ENCODE measurements at places on chromosomes 5 and 9.
A peak's percentile ranks its signal among the peaks of the same experiment; 100 is the strongest.

- peak; percentile 28 for DNase-seq
These were observed 376.9 kb downstream of the DTWD2 start for GRCh38 chr5:118611332-118611945.

GRCh38 chr5:149370878-149371277, 8.2 kb downstream of the IL17B start:
- no peak for DNase-seq

DNA sequence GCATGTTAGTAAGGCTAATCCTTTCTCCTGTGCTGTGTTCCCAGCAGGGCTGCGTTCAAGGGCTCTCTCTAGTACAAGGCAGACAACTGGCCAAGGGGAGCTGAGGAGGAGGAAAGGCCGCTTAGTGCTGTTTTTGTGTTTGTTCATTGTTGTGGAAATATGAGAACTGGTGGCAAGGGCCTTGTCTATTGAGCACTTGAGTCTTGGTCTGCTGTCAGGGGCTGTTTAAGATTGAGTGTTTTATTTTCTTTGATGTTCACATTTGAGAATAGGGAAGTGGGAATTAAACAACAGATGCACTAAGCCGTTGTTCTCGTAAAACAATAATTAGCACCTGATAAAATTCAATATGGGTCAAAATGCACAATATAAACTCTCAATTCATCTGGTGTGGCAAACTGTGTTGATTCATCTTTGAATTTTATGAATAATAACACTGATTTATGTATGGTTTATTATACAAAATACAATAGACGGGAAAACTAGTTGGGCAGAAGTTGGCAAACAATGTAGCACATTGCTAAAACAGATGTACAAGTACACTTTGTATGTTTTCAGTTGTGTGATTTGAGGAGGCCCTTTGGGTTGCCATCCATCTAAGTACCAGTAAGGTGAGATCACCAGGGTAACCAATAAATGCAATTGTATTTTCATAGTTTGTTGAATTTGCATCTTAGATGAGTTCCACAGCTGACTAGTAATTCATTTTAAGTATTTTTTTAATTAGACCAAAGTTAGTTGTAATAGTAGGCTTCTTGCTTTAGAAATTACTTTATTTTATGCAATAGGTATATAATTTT, 97.6 kb upstream of the GRHPR start:
- no peak for DNase-seq

- no peak for DNase-seq
These were observed 13.2 kb upstream of the IL12B start for GRCh38 chr5:159343295-159344094.

- no peak for DNase-seq
These were observed 984 bp upstream of the DOK3 start for GRCh38 chr5:177510567-177511053.

DNA sequence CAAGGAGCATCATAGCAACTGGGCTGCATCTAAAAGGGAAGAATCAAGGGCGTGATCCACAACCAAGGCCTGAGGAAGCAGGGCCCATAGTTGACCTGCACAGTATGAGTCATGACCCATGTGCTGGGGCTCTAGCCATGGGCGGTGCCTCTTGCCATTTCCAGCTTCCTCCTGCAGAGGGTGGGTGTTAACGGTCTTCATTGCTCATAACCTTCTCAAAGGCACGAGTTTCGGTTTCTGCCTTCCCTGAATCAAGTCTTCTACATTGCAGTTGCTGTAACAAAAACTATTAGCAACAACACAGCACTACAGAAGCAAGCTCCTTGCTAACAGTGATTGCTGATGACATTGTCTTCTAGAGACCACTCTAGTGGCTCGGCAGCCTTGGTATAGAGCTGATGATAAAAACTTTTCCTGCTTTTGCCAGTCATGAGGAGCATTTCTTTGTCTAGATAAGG, 66.9 kb downstream of the CTSL start:
- DNase-seq: peak; percentile 7

- DNase-seq: no peak
These were observed 184.9 kb downstream of the PCSK1 start for GRCh38 chr5:96248131-96248530.

DNA sequence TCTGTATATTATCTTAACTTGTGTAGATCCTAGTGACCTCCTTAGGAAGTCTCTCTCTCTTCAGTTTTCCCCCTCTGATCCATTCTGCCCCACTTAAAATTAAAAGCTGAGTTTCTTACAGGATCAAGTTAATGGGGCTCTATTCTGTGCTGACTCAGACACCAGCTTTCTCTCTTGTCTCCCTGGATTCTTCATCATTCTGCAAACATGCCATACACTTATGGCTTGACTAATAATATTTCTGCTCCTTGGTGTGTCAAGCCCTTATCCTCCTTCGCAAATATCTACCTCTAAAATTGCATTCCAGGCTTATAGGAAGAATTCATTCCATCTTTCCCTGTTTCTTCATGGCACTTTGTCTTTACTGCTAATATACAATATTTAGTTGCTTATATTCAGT, 18.1 kb downstream of the LRRC70 start:
- no peak for DNase-seq

DNA sequence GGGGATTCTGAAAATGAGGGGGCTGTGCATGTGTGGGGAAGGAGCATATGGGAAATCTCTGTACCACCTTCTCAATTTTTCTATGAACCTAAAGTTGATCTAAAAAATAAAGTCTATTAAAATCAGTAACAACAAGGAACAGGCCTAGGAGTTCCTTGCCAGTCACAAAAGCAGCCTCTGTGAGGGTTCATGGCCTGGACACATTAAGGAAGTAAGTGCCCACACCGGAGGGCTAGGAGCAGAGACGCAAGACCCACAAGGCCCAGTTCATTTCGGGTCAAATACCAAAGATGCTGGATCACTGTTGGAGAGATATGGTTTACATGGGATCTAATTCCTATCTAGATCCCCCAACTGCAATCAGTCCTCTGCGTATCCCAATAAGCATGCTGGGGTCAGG, 88.4 kb downstream of the SEMA4D start:
- no peak for DNase-seq

DNA sequence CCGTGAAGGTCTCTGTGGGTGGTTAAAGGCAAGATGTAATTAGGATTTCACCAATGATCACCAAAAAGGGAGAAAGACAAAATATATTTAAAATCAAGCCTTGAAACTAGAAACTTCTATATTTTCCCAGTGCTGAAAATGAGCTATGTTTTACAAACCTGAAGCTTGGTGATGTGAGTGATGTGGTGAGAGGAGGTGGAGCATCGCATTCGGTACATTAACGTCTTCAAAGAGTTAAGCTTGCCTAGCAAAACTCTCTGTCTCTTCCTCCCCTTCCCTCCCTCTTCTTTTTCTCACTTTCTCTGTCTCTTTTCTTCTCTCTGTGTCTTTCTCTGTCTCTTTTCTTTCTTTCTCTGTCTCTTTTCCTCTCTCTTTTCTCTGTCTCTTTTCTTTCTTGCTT, 347.3 kb upstream of the IRX2 start:
- no peak for DNase-seq

GRCh38 chr9:114437401-114437893, 49.7 kb upstream of the AKNA start:
- no peak for DNase-seq

DNA sequence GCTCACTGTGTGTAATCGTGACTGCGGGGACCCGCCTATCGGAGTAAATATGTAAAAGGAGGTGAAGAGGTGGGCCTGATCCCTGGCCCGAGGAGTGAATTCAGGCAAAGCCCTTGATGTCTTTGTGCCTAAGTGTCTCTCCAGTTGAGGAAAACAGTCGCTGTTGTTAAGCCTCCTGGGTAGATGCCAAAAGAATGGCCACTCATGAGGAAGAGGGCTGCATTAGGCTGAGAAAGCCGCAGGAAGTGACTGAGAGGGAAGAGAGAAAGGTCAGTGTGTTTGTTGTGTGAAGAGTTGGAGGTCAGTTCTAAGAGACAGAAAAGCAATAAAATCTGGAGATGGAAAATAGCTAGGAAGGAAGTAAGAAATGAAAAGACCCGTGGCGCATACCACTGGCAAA, 35.8 kb upstream of the PIP5K1B start:
- no peak for DNase-seq

GRCh38 chr9:126380447-126380846, 53.8 kb downstream of the MVB12B start:
- DNase-seq: no peak

GRCh38 chr9:113524468-113524867, 60.9 kb downstream of the RGS3 start:
- DNase-seq: no peak

GRCh38 chr5:39218482-39219402, 621 bp downstream of the FYB1 start:
- DNase-seq: no peak

GRCh38 chr9:110520120-110520701, 59.3 kb downstream of the SVEP1 start:
- no peak for DNase-seq

DNA sequence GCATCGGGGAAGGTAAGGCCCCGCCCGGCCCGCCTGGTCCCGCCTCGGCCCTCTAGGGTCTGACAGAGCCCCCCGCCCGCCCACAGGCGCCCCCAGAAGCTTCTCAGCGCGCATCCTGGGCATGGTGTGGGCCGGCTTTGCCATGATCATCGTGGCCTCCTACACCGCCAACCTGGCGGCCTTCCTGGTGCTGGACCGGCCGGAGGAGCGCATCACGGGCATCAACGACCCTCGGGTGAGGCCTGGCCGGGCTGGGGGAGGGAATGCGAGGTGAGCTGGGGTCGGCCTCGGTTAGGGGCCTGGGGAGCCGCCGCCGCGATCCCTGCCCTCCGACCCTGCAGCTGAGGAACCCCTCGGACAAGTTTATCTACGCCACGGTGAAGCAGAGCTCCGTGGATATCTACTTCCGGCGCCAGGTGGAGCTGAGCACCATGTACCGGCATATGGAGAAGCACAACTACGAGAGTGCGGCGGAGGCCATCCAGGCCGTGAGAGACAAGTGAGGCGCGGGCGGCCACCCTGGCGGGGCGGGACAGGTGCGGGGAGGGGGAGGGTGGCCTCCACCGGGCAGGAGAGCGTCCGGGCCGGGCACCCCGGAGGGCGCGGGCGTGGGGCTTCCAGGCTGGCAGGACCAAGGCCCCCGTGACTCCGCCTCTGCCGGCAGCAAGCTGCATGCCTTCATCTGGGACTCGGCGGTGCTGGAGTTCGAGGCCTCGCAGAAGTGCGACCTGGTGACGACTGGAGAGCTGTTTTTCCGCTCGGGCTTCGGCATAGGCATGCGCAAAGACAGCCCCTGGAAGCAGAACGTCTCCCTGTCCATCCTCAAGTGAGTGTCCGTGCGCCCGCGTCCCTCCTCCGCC, 7.1 kb downstream of the LRRC26 start:
- DNase-seq: no peak

DNA sequence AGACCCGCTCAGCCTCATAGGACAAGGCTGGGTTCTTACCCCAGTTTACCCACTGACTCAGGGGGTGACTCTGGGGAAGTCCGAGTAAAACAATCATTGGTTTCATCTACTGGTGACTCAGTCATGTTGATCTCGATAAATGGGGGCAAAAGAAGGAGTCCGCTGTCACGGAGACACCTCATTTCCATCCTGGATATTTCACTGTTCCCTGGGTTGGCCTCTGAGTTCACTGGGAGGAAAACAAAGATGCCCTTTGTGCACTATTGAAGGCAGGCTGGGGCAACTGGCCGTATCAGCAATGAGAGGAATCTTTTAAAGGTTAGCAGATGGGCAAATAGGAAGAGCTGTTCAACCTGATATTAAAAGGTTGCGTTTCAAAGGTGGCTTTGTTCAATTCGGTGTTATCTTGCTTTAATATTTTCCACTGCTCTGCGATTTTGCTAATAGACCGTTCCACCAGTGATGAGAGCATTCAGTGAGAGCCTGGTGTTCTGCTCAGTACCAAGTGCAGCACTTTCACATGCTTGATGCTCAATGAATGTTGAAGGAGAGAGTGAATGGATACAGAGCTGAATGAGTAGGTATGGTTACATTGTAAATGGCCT, 110.2 kb upstream of the EGFLAM start:
- no peak for DNase-seq

DNA sequence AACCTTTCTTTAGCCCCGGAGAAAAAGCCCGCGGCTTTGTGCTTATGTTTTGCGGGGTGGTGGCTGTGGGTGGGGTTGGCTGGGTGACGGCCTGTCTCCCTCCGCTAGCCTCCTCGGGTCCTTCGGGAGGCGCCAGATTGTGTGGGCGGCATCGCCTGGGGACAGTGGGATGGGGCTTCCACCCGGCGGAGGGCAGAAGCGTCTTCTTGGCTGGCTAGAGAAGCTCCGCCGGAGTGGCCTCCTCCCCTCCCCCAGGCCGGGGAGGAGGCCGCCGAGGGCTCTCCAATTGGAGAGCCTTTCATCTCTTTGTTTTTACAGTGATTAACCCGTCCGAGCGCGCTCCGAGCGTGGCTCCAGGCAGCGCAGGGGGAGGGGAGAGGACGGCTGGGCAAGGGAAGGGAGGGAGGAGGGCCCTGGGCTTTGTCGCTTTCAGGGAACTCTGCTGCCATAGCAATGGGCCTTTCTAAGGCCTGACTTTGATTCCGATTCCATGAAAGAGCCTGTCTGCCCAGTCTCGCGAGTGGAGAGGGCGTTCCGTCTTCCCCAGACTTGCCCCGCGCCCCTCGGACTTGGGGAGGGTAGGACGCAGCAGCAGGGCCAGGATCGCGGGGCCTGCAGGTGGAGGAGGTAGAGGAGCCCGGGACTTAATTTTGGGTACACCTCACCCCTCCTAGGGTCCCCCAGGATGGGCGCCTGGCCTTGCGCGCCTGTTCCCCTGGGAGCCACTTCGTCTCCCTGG, 36.7 kb upstream of the TIFAB start:
- DNase-seq: peak; percentile 84

- no peak for DNase-seq
These were observed 81.6 kb upstream of the ANKH start for GRCh38 chr5:14953075-14953607.

DNA sequence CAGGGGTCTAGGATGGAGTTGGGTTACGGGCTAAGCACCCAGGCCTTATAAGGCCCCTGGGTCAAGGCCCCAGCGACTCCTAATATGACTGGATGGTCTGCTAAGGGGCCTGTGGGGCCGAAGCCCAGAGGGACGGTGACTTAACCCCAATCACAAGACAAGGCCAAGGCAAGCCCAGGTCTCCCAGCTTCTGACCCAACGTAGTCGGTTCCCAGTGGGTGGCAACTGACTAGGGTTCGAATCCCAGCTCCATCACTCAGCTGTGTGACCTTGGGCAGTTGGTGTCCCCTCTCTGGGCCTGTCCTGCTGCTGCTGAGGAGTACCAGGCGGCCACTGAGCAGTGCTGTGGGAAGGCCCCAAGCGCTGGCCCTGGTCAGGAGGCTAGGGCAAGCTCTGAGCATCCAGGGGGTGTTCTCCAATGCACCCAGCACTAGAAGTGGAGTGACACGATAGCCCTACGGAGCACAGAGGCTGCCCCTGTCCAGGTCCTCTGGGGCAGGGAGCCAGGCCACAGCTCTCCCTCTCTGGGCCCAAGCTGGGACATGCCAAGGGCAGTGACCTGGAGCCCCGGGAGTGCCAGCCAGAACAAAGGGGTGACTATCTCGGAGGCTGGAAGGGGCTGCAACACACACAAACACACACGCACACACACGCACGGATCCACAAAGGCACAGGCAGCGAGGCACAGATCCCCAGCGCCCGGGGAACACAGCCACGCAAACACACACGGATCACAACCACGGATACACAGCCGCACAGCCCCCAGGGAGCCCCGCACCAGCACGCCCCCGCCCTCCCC, 512 bp downstream of the AK1 start:
- no peak for DNase-seq

Measured in HTR-8/SVneo (cell line).